Suppressor macrophage (primary cell): ENCODE measurements at places on chromosomes 11 and 22.

DNA sequence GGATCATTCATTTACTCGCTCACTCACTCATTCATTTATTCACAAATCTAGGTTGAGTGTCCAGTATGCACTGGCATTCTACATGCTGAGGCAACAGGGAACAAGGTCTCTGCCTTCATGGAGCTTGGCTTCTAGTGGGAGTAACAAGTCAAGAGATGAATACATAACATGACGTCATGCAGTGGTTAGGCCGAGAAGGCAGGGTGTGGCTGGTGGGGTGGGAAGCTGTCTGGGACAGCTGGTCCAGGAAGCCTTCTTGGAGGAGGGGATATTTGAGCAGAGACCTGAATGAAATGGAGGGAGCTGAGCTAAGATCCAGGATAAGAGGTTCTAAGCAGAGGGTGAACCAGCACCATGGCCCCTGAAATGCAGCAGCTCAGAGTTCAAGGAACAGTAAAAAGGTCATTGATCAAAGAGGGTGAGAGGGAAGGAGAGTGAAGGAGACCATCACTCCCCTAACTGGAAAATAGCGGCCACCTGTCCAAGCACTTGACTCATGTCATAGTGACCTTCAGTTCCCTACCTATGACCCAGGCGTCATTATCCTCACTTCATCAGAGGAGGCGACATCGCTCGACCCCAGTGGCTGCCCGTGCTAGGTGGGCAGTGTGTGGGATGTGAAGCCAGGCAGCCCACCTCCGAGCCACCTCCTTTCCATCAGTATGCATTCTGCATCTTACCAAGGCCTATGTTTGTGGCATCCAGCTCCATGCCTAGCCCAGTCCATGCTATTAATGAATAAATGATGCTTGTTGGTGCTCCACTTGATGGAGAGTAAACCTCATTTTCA lies 105.0 kb downstream of the TSPAN18 start:
- no peak for DNase-seq

GRCh38 chr22:27011717-27012116 lies 354.3 kb downstream of the MIAT start:
- no peak for DNase-seq

DNA sequence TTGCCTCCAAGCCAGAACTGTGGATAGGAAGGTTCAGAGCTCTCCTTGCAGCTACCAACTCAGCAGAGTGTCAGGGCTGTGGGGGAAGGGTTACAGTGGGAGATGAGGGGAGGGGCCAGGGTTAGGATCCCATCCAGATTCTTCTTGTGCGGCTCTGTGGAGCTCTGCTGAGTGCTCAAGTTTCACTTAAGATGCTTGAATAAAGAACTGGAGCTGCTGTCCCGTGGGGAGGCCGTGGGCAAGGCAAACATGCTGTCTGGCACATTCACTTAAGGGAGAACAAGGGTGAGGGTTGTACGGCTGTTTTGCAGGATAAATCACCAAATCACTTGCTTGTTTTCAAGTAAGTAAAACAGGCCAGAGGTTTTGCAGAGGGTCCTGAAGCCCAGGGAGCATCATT lies 197.1 kb downstream of the FAM76B start:
- DNase-seq = no peak

GRCh38 chr22:46946383-46946962 lies 184.0 kb downstream of the TBC1D22A start:
- DNase-seq = no peak

DNA sequence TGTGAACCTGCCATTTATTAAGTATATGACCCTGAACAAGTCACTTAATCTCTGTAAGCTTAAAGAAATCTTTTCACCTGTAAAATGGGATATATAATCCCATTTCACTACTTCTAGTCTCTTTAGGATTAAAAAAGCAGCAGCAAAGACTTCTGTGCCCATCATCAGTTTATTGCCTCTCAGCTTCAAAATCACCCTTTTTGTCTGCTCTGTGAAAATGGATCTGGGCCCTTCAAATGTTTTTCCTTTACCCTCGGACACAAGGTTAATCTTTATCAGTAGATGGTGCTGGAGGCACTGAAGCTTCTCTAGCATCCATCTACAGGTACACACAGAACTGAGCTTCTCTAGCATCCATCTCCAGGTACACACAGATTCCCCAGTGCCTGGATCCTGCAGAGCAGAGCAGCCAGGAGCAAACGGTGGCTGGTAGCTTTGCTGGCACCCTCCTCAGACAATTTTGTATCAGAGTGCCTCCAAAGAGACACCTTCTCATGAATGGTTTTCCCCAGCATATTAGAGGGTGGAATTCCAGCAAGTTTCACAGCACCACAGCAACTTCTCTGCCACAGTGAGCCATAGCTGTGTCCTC lies 56.8 kb downstream of the CADM1 start:
- no peak for DNase-seq

- DNase-seq = no peak
Measured at GRCh38 chr11:20351751-20352262, 11.7 kb upstream of the HTATIP2 start.

DNA sequence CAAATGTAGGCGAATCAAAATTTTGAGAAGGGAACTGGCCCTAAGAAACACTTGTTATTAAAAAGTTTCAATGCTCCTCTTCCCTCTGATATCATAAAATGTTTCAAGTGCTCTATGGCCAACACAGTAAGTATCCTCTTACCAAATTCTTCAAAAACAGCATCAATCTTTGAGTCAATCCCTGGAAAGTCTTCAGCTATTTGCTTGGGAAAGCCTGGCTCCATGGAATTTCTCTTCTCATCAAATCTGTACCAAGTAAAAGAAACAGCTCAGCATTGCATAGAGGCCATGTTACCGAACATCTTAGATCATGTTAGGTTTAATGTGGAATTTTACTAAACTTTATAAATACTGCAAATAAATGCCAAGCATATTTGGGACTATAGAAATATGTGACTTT lies 6.3 kb downstream of the MMP3 start:
- no peak for DNase-seq

GRCh38 chr11:95897731-95898130 lies 26.2 kb downstream of the MTMR2 start:
- DNase-seq = no peak

DNA sequence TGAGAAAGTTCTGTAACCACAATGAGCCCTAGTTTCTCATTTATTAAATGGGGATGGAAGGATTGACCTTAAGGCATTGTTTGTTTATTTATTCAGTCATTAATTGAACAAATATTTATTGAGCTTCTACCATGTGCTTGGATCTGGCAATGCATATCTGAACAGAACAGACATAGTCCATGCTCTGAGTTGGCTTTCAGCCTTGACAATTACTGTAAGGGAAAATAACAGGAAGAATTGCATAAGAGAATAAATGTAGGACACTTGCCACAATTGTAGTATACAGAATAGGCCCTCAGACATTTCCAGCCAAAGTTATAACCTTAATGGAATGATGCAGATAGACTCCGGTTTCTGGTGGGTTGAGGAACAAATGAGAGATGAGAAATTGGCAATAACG lies 160.5 kb upstream of the TTC12 start:
- no peak for DNase-seq

GRCh38 chr22:37443977-37444376 lies 16.7 kb upstream of the ELFN2 start:
- no peak for DNase-seq

DNA sequence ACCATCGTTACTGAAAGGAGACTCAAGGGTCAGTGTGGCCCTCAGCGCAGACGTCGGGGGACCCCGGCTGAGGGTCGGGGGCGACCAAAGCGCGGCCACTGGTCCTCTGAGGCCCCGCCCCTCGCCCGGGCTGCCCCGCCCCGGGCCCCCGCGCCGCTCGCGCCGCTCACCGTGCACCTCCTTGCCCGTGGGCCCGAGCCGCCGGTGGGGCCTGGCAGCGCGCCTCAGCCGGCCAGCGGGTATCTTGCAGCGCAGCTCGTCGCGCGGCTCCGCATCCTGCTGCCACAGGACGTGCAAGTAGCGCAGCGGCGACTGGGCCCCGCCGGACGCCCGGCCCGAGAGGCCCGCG lies 419 bp downstream of the ANKRD54 start:
- DNase-seq = peak; percentile 70

DNA sequence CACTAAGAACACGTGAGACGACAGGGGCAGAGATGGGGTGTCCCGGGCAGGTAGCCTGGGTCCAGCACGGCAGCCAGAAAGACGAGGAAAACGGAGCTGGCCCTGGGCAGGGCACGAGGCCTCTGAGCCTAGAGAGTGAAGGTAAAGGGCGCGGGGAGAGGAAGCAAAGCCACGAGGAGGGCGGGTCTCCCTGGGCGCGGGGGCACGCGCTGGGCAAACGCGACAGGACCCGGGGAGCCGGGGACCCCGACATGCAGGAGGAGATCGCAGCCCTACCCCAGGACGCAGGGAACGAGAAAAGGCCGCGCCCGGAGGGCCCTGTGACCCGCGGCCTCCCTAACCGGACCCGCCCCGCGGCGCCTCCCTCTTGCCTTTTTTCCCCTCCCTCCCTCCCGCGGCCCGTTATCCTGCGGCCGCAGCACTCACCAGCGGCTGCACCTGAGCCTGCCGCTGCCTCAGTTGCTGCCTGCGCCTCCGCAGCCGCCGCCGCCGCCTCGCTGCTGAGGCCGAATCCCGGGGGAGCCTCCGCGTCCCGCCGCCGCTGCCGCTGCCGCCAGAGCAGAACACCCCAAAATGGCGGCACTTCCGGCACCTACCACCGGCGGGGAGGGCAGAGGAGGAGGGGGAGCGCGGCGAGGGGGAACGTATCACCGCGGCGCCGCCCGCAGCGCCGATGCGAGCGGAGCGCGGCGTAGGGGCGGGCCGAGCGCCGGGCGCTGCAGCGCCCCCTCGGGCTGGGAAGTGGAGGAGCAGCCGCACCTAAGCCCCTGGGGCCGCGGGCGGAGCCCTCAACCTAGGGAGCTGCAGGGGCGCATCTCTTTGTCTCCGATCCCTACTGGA lies at the start of gene CELF1:
Gene CELF1 (minus strand): TSS at position 567 of the 840 bp plus-strand sequence. CDS start 53,609 bp downstream, outside the sequence.
- peak; percentile 96 for DNase-seq

DNA sequence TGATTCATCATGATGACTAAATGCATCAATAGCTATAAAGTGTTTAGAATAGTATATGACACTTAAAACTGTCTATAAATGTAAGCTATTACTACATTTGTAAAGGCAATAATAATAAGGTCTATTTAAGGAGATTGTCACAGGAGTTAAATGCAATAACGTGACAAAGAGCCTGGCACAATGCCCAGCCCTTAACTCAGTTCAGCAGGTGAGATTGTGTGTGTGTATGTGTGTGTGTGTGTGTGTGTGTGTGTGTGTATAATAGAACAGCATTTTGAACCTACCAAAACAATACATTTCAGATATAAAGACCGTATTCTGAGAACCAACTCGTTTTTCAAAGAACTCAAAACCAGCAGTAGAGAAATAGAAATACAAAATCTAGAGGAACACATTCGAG lies 177.5 kb downstream of the MYO18B start:
- no peak for DNase-seq

DNA sequence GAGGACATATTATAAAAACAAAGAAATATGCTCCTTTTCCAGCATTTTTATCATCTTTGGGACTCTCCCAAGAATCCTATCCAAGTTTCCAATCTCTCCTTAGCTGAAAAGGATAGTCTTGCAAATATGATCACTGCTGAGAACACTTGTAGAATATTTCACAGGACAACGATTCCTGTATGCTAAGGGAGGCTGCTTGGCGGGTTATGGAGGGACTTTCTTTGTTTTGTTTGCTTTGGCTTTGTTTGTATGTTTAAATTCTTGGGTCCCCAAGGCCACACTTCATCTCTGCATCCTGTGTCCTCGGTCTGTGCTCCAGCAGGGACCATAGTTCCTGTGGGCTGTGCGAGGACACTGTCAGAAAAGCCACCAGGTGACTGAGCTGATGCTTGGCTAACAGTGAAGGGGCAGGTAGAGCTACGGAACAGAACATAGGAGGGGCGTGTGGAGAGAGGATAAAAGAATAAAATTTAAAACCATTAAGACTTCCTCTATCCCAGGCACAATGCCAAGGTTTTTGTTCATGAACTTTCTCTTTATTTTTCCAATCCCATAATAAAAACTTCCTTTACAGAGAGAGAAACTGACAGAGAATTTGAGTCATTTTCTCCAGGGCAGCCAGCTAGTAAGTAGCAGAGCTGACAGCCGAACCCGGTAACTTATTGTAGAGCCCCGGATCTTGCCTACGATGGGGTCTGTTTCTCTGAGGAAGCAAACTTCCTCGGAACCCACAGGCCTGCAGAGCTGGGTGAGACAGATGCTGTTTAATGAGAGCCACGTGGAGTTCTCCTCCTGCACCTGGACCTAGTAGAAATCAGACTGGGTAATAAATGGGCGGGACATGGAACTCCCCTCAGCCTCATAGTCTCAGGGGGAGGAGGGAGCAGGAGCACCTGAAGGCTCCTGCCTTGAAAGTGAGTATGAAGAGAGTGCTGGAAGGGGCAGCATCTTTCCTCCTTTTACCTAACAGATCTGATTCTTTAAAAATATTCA lies at the start of gene IZUMO1R:
Gene IZUMO1R (plus strand): TSS at position 615 of the 993 bp plus-strand sequence. CDS start 1,057 bp downstream, outside the sequence.
- DNase-seq = no peak

- no peak for DNase-seq
Measured at GRCh38 chr11:67572305-67572704, 11.3 kb upstream of the GSTP1 start.

DNA sequence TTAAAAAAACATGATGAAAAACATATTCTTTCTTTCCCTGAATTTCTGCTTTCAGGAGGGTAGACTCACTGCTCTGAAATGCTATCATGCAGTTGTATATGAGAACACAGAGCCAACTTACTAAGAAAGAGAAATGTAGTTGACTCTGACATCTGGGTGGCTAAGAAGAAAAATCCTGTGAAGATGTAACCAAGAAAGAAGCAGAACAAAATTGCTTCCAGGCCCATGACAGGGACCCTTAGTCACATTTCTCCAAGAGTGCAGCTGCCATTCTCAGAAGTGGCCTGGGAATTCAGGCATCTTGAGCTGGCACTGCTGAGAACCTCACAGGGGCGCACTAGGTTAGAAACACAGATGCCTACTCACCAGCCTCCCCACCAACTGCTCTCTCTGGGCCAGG lies 73.6 kb downstream of the RPL27A start:
- no peak for DNase-seq

GRCh38 chr22:28769394-28770085 lies 3.0 kb upstream of the CCDC117 start:
- DNase-seq = no peak

DNA sequence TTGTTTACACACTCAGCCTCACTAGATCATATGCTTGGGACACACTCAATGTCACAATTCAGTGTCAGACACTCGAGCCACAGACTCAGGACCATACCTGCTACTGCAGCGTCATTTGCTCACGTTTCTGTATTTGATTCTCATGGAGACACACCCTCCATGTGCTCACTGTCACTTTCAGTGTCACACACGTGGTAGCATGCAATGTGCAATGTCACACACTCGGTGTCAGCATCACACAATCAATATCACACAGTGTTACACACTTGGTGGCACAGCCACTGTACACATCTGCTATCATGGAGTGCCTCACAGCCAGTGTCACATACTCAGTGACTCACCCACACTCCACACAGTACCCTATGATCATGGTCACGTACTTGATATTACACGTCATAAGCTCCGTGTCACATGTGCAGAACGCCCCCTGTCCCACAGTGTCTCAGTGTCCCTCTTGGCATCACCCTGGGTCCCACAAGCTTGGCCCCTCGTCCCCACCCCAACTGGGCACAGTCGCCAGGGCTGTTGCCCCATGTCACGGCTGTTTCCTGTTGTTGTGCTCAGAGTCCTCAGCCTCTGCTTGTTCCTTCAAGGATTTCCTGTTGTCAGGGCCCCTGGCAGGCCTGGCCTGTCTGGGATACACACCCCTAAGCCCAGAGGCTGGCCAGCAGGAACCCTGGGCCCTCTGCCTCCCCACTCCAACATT lies 49.6 kb downstream of the PDE2A start:
- DNase-seq = peak; percentile 76
